ENCODE measurements at places on chromosomes 5 and 9. TPM values are rescaled to one million over a fixed set of nuclear protein-coding genes. Genes with fewer than 3 reads are reported as not detected.

IL31RA gene
- total RNA-seq: 2.1 TPM

PRR16 gene
- total RNA-seq: 13.4 TPM

PAX5 gene
- 0.11 TPM for total RNA-seq

DAPK1 gene
- 39.1 TPM for total RNA-seq

GMCL2 gene
- 2.8 TPM for total RNA-seq

GRIN3A gene
- 1.5 TPM for total RNA-seq

WDR38 gene
- not detected for total RNA-seq

ZNF483 gene
- total RNA-seq: 12.8 TPM

LHX6 gene
- total RNA-seq: 7.3 TPM

PCDHB3 gene
- total RNA-seq: 6.5 TPM

SPINK4 gene
- total RNA-seq: not detected

PDGFRB gene
- 14.5 TPM for total RNA-seq

TSSK1B gene
- 4.0 TPM for total RNA-seq

GGTA1 gene
- 2.4 TPM for total RNA-seq

NMRK1 gene
- 34.1 TPM for total RNA-seq

CATSPER3 gene
- total RNA-seq: not detected

C5orf52 gene
- 5.9 TPM for total RNA-seq

WDR55 gene
- total RNA-seq: 26.2 TPM

ANKRD34B gene
- not detected for total RNA-seq

RPL37 gene
- 188 TPM for total RNA-seq

TMEM232 gene
- 11.3 TPM for total RNA-seq

Measured in prostate gland (tissue), 2 donors.